Fibroblast of lung (primary cell): ENCODE measurements at places on chromosomes 6 and 20.
A peak's percentile ranks its signal among the peaks of the same experiment; 100 is the strongest.

DNA sequence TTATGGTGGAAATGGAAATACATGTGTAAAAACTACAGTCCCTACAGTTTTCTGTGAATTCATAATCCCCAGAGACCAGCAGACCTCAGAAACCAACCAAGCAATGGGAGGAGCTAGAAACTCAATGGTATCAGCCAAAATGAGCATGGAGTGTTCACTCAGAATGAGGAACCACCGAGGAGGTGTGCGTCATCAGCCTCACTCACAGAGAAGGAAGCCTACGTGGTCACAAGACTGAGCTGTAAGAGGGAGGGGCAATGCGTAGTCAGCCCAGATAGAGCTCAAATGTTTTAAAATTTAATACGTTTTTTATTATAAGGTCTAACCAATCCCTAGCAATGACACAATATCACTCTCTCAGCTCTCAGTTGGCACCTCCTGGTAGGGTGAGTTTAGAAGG lies 17.4 kb downstream of the MYLK4 start:
- no peak for DNase-seq

- no peak for DNase-seq
These were observed 232.6 kb downstream of the FOXC1 start for GRCh38 chr6:1842334-1842733.

DNA sequence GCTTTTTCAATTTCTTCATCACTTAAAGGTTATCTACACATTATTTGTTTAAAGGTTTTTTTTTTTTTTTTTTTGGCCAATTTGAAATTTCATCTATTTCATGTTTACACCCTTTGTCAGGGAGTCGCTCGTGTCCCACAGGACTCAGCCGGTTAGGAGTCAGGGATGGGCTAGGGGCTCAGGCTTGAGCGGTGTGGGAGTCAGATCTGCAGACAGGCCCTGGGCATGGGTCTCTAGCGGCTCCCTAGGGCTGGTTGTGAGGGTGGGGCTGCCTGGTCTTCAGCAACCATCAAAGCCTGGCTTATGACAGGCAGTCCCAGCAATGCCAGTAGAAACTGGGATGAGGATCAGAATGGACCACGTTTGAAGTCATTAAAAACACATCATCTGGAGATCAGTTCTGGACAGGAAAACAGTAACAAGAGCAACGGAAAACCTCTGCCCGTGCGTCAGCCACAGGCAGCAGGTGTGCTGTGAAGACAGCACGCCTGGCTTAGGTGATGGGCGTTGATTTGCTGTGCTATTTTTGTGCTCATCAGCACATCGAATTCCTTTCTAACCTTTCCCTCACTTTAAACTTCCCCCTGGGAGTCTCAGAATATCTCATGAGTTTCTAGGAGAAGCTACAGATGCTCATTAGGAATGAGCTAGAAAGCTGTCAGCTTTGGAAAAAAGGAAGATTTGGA lies 91.3 kb upstream of the MPC1 start:
- DNase-seq: no peak

DNA sequence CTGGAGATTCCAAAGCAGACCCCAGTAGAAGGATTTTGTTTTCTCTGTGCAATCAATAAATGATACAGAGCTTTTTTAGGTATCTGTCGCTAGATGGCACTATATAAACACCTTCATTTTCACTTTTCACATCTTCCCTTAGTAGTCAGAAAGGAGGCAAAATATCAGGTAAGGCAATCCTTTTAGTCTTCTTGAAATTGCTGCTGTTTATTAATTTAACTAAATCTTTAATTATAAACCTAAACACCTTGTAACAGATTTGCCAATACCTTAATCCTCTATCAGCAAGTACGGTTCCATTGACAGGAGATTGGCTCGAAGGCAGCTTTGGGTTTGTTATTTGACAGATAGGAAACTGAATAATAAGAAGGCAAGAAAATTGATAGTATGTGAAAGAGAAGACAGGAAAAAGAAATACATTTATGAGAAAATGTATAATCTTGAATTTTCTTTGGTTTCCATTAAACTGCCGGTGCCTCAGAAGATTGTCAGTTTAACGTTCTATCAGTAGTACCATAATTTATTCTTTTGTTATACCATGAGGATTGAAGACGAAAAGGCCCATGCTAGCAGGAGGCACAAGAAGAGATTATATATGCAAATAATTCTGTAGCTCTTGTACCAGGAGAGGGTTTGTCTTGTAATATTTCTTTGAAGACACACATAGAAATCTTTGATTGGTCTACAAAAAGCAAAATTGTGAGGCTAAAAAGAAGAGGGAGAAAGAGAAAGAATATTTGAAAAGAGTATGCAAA lies 23.5 kb upstream of the IBTK start:
- DNase-seq: peak; percentile 59

DNA sequence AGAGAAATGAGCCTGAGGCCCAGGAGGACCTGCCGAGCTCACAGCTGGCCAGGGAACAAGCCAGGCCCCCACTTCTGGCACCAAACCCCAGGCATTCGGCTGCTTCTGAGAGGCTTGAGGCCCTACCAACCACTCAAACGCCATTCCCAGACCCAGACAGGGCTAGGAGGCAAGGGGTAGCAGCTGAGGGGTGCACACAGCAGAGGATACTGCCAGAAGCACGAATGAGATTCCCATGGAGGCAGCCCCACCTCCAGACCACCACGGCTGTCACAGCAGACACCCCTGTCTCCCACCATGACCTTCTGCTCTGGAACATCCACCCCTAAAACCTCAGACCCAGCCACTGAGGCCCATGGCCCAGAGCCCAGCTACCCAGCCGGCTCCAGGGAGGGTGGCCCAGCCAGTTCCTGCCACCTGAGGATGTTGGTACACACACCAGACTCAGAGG lies 36.1 kb downstream of the NTSR1 start:
- DNase-seq: no peak

- DNase-seq: no peak
These were observed 508 bp downstream of the NOP56 start for GRCh38 chr20:2652724-2653555.

DNA sequence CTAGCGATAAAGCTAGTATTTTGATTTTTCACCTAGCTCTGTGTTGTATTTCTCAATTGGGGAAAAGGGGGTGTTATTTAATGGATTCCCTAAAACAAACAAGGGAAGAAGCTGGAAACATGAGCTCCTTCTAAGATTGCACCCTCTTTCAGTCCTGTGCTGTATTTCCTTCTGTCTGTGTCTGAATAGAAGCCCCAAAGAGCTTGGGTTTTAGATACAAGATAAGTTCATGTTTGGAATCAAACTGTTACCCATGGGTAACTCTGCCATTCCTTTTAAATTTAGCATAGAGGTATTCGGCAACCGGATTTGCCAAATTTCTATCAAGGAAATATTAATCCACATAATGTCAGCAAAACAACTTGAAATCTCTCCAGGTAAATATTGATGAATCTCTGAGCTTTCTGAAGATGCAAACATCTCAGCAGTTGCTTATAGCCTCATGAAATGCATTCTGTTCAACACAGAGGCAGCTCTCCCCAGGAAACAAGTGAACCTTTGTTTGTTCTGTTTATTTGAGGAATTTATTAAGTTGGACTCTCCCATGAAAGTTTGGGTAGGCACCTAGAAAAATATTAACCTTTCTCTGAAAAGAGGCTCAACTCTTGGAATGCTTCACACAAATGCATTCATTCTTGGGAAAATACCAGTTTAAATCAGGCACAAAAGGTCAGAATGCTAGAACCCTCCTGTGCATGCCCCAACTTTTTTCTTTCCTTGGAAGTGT lies 9.9 kb upstream of the SCGN start:
- DNase-seq: no peak

- DNase-seq: no peak
These were observed 93.4 kb upstream of the ARID1B start for GRCh38 chr6:156683821-156684220.

DNA sequence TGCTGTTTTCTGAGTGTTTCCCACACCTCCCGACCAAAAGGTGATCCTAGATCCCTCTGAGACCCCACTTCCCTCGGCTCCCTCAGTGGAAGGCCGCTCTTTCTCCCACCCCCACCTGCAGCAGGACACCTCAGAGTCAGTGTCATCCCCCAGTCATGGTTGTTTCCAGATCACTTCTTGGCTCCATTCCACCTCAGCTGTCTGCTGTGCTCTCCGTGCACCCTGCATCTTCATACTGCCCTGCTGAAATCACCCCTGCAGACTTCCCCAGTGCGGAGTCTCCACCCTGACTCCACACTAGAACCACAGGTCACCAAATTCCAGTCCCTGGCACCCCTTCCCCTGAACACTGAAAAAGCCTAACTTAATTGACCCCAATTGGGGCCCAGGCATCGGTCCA lies 255.1 kb upstream of the CDYL start:
- no peak for DNase-seq

GRCh38 chr6:135423649-135424128 lies 73.9 kb downstream of the AHI1 start:
- DNase-seq: peak; percentile 36

DNA sequence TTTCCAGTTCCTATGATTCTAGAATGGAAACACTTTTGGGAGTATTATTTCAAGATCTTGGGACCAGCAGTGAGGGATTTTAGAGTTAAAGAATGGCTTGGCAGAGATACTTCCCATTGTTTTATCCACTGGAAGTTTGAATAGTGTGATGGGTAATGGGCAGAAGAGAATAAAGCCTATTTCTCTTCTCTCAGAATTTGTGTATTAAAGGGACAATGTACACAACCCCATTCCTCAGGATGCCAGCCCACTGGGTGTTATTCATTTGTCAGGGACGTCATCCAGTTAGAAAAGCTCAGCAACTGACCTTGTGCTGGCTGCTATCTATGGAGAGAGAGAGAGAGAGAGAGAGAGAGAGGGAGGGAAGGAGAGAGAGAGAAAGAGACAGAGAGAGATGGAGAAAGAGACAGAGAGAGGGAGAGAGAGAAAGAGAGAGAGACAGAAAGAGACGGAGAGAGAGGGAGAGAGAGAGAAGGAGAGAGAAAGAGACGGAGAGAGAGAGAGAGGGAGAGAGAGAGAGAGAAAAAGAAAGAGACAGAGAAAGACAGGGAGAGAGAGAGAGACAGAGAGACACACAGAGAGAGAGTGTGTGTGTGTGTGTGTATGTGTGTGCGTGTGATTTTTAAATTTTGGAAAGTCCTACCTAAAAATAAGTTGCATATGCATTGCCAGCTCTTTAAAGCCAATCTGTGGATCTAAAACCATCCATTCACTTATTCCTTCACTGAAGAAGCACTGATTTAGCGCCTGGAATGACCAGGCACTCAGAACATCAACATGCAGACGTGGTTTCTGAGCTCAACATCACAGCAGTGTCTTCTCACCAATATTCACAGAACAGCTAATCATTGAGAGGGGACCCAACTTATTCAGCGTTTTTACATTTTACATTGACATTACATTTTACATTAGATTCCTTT lies 388.8 kb downstream of the THBS2 start:
- DNase-seq: no peak

DNA sequence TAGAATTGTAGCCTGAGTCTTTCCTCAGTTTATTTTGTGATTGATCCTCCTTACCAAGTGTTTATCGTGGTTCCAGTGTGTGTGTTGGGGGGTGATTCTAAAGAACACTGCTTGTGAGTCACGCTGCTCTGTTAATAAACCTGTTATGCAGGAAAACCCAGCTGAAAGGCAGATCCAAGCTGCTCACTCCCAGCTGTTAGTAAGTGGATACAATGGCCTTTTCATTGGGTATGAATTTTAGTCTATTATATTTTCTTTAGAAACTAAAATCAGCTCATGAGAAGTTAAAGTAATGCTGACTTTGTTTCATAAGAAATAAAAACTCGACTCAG lies 12.2 kb upstream of the DSTN start:
- DNase-seq: peak; percentile 87

DNA sequence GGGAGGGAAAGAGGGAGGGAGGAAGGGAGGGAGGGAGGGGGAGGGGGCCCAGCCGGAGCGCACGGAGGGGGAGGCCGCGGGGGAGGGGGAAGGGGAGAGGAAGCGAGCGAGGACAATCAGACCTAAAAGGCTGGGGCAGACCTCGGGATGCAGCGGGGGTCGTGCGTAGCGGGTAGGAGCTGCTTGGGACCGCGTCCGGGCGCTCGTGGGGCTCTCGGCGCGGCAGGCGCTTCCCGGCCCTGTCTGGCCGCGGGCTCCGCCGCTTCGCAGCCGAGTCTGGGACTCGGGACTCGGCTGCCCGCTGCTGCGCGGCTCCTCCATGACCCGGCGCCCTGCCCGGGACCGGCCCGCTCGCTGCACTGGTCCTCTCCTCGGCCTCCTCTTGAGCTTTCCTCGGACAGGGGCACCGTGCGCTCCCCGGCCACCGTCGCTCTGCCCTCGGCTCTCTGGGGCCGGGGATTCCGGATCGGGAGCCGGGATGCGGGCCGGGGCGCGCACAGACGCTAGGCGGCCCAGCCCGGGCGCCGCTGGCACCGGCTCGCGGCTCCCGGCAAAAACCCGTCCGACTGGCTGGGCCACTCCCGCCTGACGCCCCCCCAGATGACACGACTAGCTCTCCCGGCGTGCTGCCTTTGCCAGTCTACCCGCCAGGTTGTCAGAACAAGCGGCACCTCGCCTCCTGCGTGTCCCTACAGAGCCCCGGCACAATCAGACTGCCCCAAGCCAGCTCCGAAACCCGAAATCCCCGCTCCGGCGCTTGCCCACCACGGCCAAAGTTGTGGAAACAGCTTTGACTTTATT lies 2.2 kb downstream of the TFAP2A start:
- no peak for DNase-seq

GRCh38 chr6:137291441-137291840 lies 72.3 kb upstream of the IFNGR1 start:
- DNase-seq: peak; percentile 35

- DNase-seq: no peak
These were observed 9.0 kb downstream of the COL21A1 start for GRCh38 chr6:56238352-56238751.

DNA sequence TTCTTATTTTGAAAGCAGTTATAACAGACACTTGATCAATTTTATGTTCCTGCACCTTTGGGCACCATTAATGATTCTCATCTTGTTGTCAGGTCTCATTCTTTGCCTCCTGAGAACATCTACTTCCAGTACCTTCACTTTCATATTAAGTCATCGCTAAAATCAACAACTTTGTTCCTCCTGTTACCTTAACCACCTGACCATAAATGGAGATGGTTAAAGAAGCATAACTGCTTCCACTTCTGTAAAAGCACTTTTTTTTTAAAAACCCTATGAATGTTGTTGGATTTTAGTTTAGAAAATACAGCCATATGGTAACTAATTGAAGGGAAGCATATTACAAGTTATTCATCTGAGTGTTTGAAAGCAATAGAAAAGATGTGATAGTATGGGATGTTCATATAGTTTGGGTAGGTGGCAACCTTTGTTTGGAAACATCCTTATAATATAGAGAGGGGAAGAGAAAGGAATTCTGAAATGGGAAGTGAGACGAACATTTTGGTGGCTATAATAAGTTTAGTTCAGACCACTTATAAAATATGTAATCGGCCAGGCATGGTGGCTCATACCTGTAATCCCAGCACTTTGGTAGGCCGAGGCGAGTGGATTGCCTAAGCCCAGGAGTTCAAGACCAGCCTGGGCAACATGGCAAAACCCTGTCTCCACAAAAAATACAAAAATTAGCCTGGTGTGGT lies 53.9 kb downstream of the AFG1L start:
- DNase-seq: no peak

- peak; percentile 91 for DNase-seq
These were observed 39.1 kb downstream of the ILRUN start for GRCh38 chr6:34657307-34657978.
